Bronchial epithelial cell (primary cell): ENCODE measurements at places on chromosomes 6 and 20. TPM values are rescaled to one million over a fixed set of nuclear protein-coding genes. Genes with fewer than 3 reads are reported as not detected.

The CDSN gene
- not detected in 2 replicates for total RNA-seq

The ZSWIM1 gene
- total RNA-seq: 1.3 and 2.8 TPM in 2 replicates

The TXLNB gene
- under 0.01 TPM in 1 of 2 replicates, not detected in the other for total RNA-seq

The RCAN2 gene
- total RNA-seq: under 0.01 TPM in 1 of 2 replicates, not detected in the other

The OLIG3 gene
- not detected in 2 replicates for total RNA-seq

The SCGN gene
- not detected in 2 replicates for total RNA-seq

DNA sequence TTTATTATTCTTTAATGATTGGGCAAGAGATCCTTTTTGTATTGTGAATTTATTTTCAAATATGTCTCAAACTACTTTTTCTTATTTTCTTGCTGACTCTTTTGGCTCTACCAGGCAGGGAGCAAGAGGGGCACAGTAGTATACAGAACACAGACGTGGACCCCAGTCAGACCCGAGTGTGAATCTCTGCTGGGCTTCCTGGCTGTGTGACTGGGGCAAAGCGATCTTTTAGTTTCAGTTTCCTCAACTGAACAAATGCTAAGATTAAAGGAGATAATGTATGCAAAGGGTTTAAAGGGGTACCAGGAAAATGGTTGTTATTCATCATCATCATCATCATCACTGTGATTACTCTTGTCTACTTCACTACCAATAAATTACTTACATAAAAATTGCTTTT lies 317.5 kb downstream of the HIVEP2 start:
- DNase-seq: no peak

GRCh38 chr6:47478233-47479139 lies 897 bp downstream of the CD2AP start:
- DNase-seq: peak; percentile 46

GRCh38 chr6:42251500-42251899 lies 33.8 kb upstream of the MRPS10 start:
- DNase-seq: no peak

- DNase-seq: no peak
Observed at GRCh38 chr6:83432636-83433035, 1.8 kb upstream of the ME1 start.

DNA sequence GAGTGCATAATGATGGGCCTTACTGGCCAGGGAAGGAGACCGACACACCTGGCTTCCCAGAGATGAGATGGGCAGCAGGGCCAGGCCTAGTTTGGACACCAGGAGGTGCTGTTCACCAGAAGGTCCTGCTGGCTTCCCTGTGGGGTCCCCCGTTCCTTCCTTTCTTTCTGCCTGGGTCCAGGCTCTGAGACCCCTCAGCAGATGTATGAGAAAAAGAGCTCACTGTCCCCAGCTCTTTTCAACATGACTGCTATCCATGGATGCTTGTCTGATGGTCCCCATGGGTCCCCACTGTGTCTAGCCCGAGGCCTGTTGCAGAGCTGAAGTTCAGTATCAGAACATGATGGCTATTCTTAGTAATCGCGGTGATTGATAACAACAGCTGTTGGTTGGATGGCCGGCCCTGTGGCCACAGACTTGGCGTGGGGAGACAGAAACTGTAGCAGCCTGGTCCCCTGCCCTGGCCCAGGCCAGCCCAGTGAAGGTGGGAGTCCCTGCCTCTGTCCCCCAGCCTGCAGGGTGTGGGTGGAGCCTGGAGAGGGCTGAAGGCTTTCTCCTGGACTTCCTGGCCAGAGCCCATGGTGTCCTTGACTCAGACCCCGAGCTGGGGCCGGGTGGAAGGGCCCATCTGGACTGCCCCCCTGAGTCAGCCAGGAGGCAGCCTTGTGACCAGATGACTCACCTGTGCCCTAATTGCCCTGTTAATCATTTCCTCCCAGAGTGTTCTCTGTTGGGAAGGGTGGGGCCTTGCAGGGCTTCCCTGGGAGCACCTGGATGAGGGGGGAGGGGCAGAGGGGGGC lies 9.9 kb upstream of the BAK1 start:
- peak; percentile 95 for DNase-seq

- peak; percentile 51 for DNase-seq
Observed at GRCh38 chr6:128738112-128738511, 144.8 kb upstream of the LAMA2 start.

DNA sequence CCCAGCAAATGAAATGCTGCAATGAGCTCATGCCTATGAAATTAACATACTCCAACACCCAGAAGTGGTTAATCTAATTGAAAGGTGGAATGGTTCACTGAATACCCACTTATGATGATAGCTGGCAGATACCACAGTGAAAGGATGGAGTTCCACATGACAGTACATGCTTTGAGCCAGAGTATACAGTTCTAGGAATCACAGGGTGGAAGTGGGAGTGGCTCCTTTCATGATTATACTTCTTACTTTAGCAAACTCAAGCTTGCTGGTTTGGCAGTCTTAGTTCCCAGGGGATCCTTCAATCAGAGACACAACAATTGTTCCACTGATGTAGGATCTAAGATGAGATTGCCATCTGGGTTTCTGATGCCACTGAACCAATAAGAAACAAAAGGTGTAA lies 21.5 kb downstream of the CD164 start:
- no peak for DNase-seq

GRCh38 chr6:169885131-169885530 lies 133.7 kb downstream of the ERMARD start:
- DNase-seq: no peak

DNA sequence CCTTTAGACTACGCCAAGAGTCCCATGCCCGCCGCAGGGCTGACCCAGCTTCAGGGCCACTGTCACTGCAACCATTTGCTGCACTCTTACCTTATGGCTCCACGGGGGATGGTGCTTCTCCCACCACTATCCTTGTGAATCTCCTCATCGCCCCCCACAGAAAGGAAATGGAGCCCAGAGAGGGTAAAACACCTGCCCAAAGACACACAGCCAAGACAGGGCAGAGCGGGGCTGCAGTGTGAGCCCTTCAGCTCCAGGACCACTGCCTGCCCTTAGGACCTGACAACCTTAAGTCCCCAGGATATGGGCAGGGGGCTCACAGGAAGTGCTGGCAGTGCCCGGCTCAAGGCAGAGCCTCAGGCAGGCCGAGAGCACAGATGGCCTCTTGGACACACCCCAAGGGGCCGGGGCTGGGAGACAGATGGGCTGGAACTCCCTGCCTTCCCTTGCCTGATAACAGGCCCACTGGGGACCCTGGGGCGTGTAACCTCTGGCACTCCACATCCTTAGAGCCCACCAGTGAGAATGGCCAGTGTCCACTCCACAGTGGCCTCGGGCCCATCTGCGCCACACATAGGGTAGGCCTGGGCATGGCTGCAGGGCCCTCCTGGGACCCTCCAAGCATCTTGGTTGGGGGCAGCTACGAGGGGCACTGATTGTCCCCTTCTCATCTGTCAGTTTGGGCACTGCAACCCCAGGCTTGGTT lies 265.2 kb downstream of the TAF4 start:
- DNase-seq: no peak

DNA sequence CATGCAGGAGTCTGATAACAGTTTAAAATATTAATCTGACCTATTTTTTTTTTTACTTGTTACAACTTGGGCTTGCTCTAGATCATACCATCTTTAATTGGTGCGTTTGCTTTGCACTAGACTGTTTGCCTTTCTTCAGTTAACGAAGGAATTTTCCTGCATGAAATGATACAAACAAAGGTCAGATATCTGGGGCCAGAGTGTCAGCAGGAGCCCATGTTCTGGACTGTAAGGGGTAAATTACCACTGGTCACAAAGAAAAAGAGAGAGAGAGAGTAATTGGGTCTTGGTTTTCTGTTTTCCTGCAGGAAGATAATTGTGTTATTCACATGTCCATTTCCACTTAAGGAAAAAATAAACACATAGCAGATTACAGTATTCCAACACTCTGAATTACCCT lies 399.4 kb upstream of the MARCKS start:
- DNase-seq: no peak

GRCh38 chr6:220312-220711 lies 72.0 kb upstream of the DUSP22 start:
- no peak for DNase-seq
